ENCODE measurements at places on chromosomes 1 and 21.

GRCh38 chr1:64750875-64751274 lies 6.0 kb downstream of the RAVER2 start:
- no peak for DNase-seq

DNA sequence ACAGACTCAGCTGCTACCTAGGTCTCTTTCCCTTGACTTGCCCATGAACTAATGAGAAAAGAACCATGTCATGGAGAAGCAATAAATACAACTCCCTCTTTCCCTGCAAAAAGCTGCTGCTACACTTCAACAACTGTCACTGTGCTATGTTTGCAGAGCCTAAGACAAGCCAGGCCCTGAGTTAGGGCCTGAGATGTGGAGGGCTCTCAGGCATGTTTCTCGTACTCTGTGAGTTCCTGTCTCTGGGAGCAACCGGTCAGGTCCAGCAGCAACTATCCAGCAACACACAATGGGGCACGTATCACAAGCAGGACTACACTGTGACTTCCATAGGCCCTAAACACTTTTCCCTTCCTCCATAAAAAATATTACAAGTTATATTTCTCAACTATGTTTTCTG lies 91.7 kb downstream of the JAK1 start:
- no peak for DNase-seq

DNA sequence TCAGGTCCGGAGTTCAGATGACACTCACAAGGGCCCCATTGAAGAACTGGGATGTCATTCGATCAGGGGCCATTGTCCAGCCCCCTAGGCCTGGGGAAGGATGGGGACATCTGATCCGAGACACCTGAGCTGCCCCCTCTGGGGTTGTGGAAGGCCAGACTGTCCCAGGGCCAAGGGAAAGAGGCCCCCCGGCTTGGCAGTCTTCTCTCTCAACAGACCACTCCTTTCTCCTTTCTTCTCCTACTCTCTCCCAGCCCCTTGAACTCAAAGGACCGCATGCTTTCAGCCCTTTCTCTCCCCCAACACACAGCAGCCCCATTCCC lies 1.1 kb downstream of the S100A1 start:
- DNase-seq = no peak

DNA sequence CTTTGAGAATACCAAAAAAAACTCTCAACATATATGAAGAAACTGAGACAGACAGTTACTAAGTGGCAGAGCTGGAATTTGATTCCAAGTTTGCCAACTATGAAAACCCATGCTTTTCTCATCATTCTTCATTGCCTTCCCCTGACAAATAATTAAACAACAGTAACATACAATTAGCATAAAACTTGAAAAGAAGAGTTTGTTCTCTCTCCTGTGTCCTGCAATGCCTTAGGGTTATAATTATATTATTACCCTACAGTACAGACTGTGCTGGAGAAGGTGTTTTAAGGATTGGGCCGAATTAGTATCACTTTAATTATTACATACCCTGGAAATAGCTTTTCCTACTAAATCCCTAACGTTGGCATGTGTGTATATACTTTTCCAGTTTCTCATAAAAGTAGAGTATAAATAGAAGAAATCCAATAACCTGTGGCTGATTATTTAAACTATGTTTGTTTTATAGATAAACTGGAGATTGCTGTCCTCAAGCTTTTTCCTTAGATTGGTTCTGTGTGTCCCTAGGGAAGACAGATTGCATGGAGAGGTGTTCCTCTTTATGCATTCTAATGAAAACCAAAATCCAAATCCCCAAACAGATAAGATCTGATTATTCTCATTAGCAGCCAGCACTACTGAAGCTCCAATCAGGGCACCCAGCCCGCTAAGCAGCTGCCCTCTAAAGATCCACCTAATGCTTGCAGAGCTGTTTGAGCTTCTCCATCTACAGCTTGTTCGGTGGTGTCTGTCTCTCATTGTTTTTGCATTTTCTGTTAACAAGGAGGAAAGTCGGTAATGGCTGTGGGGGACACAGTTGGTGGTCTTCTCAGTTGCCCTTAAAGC lies 156.3 kb downstream of the TM2D1 start:
- no peak for DNase-seq

- no peak for DNase-seq
Observed at GRCh38 chr1:18954270-18955071, 2.0 kb downstream of the IFFO2 start.

GRCh38 chr1:116908820-116909511 lies 750 bp upstream of the PTGFRN start:
- DNase-seq = no peak

GRCh38 chr1:71054281-71054731 lies 6.7 kb upstream of the PTGER3 start:
- DNase-seq = no peak

- DNase-seq = peak; percentile 64
Observed at GRCh38 chr1:168235548-168235885, 9.7 kb downstream of the SFT2D2 start.

DNA sequence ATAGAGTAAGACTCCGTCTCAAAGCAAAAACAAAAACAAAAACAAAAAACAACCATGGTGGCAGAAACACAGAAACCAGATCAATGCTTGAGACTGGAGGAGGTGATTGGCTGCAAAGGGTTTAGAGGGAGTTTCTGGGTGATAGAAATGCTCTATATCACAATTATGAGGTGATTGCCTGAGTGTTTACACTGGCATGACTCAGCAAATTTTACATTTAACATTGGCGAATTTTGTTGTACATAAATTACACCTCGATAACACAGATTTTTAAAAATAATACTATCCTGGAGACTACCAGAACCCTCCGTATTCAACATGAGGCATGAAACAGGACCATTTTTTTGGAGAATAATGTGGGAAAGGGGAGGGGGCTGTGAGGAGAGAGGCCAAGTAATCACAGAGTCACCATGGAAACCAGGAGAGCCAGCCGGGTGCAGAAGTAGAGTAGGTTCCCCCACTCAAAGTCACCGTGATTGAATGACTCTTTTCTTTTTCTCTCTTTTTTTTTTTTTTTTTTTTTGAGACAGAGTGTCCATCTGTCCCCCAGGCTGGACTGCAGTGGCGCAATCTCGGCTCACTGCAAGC lies 24.3 kb downstream of the HEYL start:
- no peak for DNase-seq

- DNase-seq = no peak
Observed at GRCh38 chr1:28306301-28306949, 22.4 kb upstream of the MED18 start.

DNA sequence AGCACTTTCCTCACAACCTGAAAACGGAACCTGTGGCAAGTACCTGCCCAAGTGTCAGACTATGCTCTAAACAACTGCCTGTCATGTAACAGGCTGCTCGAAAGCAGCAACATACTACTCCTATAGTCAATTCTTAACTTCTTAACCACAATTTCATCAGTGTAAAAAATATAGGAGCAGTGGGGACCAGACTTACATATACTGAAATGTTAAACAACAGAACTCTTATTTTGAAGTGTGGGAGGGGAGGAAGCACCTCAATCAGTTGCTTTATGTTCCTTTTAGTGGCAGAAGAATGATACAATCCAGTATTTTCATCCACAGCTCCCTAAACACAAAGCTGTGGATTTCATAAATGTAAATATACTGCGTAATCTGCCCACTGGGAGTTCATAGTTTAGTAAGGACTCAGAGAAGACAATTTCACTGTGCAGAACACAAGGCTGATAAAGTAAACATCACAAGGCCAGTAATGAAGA lies 44.2 kb downstream of the WLS start:
- no peak for DNase-seq

- DNase-seq = no peak
Observed at GRCh38 chr1:18868801-18869424, 9.5 kb upstream of the TAS1R2 start.

DNA sequence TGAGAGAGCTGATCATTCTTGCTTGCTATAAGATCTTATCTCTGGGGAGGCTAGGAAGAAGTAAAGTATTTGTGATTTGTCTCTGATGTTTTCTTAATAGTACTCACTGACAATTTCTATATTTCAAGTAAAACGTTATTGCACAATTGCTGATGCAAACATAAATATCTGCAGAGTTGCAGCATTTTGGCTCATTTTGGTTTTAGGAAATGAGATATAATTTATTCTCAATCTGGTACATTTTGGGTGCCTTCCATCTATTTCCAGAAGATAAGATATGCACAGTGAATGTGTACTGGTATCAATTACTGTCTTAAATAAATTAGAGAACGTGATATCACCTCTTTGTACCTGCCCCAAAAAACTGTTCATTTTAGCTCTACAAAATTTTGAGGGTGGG lies 1431.5 kb downstream of the BRINP3 start:
- no peak for DNase-seq

DNA sequence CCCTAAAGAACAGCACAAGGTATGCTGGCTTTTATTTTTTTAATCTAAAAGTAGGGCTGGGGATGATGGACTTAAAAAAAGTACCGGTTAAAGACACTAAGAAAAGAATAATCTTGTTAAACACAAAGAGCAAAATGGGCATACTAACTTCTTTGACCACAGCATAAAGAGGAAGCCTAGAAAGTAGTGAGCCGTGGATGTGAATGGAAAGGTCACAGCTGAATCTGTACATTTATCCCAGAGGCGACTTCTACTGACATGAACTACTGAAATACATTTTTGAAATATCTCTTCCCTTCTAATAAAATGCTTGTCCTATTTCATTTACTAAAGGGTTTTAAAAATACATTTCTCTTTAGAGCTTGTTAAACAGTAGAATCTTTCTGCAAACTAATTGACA lies 140.7 kb downstream of the SLC45A1 start:
- no peak for DNase-seq

DNA sequence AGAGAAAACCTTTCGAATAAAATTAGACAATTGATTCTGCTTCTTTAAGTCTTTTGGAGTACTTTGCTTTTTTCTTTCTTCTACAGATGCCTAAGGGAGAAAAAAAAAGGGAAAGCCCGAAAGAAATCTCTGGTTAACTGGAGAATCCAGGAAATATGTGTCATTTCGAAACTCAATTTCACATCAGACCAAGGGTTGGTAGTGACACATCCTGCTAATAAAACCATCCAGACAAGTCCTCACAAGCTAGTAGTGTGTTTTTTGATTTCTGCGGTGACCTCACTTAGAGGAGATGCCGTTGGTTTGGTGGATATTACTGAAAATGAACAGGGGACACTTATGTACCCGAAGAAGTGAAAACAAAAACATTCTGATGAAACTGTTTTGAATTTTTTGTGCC lies 726.5 kb upstream of the ADAMTS5 start:
- DNase-seq = peak; percentile 85

- DNase-seq = no peak
Observed at GRCh38 chr21:45974073-45975019, 7.2 kb upstream of the COL6A1 start.

- DNase-seq = no peak
Observed at GRCh38 chr1:93549811-93550210, 101.9 kb downstream of the FNBP1L start.

DNA sequence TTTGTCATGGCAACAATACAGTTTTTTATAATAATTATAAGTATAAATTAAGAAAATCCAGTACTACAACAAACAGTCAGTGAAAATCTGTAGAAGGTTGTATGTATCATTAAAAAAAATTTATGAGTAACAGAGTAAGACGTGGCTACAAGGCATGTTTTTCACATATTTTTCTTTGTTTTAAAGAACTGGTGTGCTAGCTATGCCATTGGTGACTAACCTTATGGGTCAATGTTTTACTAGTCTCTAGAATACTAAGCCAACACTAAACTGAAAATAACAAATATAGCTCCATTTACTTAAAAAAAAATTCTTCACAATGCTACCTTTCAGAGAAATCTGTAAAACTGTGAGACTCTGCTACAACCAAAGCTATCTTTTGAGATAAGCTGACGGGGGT lies 261.5 kb downstream of the ADGRL2 start:
- DNase-seq = no peak

DNA sequence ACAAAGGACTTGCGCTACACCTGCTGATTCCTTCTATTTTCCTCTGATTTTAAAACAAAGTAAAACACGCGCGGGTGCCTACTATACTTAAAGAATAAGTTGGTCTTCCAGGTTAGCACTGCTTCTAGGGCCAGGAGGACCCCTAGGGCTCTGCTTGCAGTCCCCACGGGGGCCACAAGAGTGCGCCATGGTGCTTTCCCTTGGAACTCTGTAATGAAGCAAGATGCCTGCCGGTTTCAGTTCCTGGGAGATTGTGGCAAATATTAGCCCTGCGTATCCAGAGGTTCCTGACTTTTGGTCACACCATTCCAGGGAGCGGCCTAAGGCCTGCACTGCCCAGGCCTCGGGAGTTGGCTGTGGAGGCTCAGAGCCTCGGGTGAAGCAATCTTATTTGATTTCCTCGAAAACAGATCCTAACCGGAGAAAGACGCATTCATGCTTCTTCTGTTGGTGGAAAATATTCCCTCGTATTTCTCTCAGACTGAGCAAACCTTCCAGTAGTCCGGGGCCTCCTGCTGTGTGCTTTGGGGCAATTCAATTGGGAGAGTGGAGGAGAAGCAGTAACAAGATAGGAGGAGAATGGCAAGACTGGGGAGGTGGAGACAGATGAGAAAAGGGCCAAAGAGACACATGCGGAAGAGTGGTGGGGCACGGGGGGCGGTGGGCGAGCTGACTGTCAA lies 25.3 kb downstream of the ADAM30 start:
- no peak for DNase-seq

DNA sequence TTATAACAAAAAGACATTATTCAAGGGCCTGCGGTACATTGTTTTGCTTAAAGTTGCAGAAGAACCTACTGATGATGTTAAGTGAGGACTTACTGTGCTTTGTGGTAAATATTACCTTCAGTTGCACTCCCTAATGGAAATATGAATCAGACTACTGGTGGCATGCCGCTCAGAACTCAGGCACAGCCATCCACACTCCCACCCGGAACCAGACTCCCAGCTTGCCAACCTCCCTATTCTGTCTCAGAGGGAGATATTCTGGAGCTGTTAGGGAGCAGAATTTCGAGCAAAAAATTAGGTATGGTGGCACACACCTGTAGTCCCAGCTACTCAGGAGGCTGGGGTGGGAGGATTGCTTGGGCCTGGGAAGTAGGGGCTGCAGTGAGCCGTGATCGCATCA lies 13.1 kb downstream of the PGBD5 start:
- DNase-seq = no peak

DNA sequence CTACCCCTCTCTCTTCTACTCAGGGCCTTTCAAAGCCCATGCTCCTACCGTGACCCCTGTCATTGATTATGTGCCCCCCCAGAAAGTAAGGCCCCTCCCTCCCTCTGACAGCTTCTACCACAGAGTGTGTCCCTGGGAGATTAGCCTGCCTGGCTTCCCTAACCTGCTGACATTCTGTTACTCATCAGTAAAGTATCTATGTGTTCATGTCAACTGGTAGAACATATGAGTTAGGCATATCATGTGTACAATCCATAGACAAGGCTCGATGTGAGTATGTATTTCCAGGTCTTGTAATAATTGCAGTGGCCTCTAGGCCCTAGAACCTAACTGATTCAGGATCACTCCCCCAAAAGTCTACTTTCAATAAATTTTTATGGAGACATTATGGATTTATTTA lies 120.0 kb downstream of the GIPC2 start:
- no peak for DNase-seq

- DNase-seq = no peak
Observed at GRCh38 chr1:84584126-84584525, 9.9 kb upstream of the CTBS start.

Measured in GM04503 (cell line).